ENCODE measurements at places on chromosomes 1 and 21. TPM values are rescaled to one million over a fixed set of nuclear protein-coding genes. Genes with fewer than 3 reads are reported as not detected.
A peak's percentile ranks its signal among the peaks of the same experiment; 100 is the strongest.

SPRR4 gene
- not detected for polyA plus RNA-seq

PFKFB2 gene
- 6.5 TPM for polyA plus RNA-seq

STPG1 gene
- 3.6 TPM for polyA plus RNA-seq

CCDC185 gene
- polyA plus RNA-seq: not detected

DNA sequence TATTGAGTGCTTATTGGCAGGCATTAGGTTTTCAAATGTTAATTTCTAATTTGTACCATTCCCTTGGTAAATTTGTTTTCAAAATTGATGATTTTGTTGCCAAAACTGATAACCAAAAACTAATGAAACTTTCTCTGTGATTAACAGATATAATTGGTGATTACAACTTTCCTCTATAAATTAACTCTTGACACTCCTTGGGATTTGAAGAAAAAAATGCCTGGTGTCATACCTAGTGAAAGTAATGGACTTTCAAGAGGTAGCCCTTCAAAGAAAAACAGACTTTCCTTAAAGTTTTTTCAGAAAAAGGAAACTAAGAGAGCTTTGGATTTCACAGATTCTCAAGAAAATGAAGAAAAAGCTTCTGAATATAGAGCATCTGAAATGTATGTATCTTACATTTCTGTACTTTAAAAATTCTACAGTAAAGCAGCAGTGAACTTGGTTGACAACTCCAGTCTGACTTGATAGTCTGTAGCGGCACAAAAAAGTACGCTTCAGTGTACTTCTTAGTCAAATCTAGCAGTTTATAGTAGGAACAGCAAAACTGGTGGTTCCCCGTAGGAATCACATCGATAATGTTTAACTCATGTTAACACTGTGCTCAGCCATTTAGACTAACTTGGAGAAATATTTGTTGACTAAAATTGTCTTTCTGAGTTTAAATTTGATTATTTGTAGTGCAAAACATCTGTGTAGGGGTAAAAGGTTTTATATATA is 3.0 kb downstream of the USP1 start:
- peak; percentile 21 for DNase-seq

- DNase-seq: no peak
Measured at GRCh38 chr1:21110163-21110562, 66.5 kb downstream of the EIF4G3 start.

DNA sequence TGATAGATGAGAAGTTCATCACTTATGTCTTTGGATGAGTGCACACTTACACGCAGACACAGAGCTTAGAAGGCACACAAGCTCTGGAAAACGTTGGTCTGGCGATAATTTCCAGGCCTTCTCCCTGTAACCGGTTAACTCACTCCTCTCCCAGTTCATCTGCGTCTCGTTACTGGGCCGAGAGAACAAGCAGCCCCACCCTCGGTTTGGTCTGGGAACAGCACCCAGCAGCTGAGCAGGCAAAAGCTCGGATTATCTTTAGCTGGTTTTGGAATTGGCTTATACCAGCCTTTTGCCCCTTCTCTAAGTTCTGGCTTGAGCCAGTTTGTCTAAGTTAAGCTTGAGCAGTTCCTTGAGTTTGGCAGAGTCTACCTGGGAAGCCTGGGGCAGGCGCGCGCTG is 27.3 kb upstream of the COL6A1 start:
- DNase-seq: no peak

Measured in B cell (primary cell).